Peyer's patch (tissue), 4 donors: ENCODE measurements at places on chromosomes 5 and 9.

DNA sequence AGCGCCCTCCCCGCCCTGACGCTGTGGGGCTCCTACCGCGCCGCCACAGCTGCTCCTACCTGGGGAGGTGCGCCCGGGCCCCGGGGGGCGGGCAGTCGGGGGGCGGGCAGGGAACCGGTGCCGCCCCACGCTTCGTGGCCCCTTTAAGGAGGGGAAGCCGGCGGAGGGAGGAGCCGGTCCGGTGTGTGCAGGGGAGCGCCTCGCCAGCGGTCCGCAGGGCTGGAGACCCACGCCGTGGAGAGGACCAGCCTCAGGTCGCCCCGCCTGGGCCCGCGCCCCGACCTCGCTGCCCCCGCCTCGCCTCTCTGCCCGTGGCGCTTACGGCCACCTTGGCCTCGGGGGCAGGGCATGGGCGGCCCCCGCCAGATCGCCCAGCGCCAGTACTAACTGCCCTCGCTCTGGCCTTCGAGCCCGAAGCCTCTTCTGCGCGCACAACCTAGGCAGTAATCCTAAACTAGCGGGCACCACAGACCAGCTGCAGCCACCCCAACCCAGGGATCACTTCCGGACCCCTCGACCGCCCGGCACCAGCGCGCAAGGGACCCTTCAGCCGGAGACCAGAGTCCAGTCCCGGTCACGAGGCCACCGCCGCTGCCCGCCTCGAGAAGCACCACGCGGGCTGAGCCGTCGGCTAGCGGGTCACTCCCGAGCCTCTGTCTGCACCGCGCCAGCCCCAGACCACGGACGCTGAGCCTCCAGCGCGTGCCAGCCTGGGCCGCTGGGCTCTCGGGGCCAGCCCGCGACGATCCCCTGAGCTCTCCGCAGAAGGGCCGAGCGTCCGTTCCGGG is at the start of gene FOXE1:
FOXE1 (plus strand) TSS at position 171 of the 788 bp plus-strand sequence. CDS start 689 bp downstream, outside the sequence.
- no peak for DNase-seq

GRCh38 chr5:123527190-123527589 is 15.2 kb downstream of the CSNK1G3 start:
- no peak for DNase-seq

DNA sequence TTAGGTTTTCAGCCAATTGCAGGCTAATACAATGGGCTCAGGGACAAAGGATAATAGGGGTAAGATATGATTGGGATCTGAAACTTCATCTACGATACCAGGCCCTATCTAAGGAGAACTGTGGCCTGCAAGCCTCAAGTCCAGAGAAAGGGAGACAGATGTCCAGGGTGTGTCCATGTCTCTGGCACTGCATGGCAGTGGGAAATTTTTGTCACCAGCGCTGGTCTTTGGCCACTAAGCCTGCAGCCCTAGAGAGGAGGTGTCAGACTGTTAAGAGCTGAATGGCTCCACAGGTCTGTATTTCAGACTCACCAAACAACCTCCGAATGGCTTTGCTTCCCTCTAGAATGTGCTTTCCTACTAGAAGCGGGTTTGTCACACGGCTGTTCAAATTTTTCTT is 6.6 kb upstream of the CNOT6 start:
- no peak for DNase-seq

DNA sequence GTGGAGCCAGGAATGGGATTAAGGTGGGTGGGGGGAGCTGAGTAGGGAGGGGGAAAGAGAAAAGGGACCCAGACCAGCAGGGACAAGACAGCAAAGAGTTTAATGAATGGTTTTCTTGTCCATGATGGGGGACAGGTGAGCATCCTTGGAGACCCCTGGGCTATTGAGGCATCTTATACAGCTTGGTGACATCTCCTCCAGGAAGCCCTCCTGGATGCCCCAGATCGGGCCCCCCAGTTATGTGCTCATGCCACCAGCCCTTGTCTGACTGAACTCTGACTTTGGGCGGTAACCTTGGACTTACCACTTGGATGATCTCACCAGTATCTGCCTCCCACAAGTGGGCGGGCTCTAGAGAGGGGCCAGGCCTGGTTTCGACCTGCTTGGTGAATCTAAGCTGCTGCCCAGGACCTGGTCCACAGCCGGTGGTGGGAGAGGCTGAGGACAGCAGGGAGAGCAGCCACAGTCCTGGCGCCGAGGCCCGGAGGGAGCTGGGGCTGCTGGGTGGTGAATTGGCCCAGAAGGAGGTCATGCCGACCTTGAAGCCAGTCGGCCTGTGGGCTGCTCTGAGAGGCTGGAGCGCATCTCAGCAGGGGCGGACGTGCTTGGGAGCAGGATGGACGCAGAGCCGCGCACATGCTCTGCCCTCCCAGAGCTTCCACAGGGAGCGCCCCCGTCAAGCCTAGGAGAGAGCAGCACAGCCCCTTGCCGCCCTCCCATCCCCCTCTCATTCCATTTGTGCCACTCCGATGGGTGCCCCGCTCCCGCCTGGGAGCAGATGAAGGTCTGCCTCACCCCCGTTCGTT is 36.2 kb downstream of the UNC5A start:
- DNase-seq: no peak

DNA sequence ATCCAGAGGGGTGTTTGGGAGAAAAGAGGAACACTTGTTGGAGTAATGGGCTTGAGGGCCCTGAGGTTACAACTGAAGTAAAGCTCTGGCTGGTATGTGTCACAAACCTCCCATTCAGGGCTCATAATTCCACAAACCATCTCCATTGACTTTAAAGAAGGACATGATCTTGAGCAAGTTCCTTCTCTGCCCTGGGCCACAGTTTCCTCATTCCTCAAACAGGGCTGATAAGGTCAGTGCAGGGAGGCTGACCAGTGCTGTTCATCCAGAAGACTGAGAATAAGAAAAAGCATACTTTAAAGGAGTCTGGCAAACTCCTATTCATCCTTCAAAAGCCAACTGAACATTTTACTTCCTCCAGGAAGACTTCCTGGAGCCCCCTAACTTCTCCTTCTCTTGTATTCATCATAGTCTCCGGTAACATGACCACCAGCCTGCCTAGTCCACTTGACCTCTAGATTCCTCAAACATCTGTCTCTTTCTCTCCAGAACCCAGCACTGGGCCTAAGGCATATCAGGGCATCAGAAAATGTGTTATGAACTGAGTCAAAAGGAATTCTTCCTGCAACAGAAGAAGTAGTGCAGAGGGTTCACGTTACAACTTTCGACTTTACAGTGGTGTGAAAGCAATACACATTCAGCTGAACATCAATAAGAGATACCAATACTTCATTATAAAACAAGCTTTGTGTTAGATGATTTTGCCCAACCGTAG is 20.7 kb upstream of the PTPN3 start:
- no peak for DNase-seq

GRCh38 chr9:114484854-114485443 is 20.3 kb downstream of the WHRN start:
- DNase-seq: no peak

DNA sequence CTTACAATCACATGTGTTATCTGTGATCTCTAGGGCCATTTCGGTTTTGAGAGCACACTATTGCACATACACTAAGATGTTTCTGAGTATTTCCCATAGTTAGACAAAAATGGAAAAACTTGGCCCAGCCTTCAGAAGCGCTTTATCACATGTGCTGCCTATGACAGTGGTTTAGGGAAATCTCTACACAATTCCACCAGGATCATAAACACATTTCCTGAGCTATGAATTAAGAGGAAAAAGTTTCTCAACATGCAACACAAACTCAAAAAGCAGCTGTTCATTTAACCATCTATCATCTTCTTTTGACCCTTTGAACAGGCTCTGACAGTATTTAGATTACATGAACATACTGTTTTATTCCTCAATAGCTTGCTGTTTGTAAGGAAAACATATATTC is 15.1 kb downstream of the FGF1 start:
- DNase-seq: no peak

- no peak for DNase-seq
These were observed 509.8 kb downstream of the CCDC171 start for GRCh38 chr9:16062542-16063240.

GRCh38 chr9:82829818-82830217 is 233.1 kb downstream of the RASEF start:
- no peak for DNase-seq

GRCh38 chr5:123154886-123155445 is 65.9 kb downstream of the PRDM6 start:
- no peak for DNase-seq

- DNase-seq: no peak
These were observed 24.9 kb downstream of the MELK start for GRCh38 chr9:36597412-36598178.

DNA sequence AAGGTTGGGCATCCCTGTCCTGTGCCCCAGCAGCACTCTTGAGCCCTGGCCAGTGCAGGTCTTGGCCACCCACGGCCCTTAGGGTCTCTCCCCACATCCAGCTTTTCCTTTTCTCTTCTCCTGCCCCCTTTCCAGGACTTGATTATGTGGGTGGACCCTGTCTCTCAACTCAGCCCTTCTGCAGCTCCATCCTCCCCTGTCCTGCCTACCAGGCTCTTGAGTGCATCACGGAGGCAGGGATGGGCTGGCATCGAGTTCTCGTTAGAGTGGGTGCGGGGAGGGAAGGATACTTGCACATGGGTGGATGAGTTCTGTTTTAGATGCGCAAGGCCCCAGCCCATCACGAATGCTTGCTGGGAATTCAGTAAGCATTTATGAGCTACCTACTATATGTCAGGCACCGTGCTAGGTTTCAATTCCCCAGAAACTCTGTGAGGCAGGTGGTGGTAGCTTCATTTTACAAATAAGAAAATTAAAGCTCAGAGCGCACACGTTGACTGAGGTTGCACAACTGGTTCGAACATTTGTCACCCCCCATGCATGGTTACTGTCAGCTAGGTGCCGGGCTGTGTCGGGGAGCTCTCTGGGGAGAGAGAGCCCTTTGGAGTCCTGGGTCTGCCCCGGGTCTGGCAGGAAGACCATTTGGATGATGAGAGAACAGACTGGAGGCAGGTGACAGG is 144.6 kb upstream of the PITX1 start:
- peak; percentile 34 for DNase-seq
